ENCODE measurements at places on chromosomes 5 and 9.
A peak's percentile ranks its signal among the peaks of the same experiment; 100 is the strongest.

- peak; percentile 5 for ATAC-seq
Measured at GRCh38 chr9:97906236-97906831, 16.0 kb downstream of the TRMO start.

- ATAC-seq = no peak
Measured at GRCh38 chr5:90408571-90409317, 812 bp downstream of the CETN3 start.

DNA sequence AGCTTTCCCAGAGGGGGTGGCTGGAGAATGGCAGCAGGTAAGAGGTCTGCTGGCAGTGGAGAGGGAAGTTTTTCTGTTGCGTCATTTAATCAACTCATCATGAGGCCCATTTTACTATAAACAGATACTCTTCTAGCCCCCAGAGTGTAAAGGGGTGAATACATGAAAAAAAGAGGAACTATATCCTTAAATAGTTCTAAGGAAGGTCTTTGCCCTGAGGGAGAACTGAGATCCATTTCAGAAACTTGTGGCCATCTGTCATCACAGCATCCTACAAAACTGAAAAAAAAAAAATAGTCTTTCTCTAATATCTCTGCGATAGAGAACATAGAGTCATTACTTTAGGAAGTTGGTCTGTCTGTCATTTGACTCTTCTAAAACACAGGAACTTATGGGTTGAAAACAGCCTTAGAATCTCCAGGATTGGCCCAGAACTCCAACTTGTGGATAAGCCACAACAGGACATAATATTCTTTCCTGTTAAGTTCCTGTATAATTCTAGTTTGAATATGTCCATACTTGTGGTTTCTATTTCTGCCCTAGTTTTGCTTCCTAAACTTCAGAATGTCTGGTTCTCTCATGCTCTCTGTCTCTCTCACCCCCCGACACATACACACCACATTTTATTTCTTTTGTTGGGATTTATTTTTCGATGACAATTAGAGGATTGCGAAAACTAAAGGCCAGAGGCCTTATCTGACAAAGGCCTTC is 238.5 kb upstream of the PIK3R1 start:
- no peak for ATAC-seq

DNA sequence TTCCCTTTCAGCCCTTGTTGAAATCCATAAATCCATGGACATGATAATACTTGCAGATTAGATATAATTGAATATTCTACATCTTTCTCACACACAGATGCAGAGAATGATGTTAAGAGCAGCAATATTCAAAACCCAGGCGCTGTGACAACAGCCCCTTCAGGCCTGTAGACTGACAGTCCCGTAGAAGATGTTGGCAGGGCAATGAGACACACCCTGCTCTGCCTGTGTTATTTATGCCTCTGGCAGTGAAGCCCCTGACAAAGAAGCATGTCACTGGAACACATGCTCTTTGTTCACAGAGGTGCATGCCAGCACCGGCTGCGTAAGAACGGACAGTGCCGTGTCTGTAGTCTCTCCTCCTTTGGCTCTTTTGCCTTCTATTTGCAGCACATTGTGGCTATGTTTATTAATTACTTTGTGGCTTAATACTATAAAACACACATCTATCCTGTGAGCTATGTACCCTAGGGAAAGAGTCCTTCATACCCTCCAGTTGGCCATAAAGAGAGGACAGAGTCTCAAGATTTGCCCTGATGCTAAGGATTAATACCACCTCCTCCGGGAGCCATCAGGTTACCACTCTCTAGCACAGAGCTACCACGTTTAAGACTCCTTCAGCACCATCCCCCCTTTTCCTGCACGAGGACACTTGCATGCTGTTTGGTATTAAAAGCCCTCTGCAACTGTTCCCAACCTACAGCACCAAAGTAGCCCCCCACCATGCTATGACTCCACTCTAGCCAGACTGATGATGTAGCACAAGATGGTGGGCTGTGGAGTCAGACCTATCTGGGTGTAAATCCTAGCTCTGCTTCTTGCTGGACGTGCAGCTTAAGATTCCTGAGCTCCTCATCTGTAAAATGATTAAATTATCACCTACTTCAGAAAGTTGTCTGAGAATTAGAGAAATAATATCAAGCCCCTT is 2.0 kb upstream of the ANP32B start:
- ATAC-seq = no peak

All from activated CD4-positive, CD25-positive, alpha-beta regulatory T cell treated with anti-CD3 and anti-CD28 coated beads, Interleukin-2, amount 50 U/mL, for 24 hours (primary cell).